ENCODE measurements at places on chromosomes 1 and 21. TPM values are rescaled to one million over a fixed set of nuclear protein-coding genes. Genes with fewer than 3 reads are reported as not detected.

GRCh38 chr1:235423214-235423652 lies 56.0 kb downstream of the TBCE start:
- no peak for DNase-seq

GRCh38 chr1:16068356-16069270 lies 4.8 kb downstream of the FAM131C start:
- peak; percentile 65 for DNase-seq

DNA sequence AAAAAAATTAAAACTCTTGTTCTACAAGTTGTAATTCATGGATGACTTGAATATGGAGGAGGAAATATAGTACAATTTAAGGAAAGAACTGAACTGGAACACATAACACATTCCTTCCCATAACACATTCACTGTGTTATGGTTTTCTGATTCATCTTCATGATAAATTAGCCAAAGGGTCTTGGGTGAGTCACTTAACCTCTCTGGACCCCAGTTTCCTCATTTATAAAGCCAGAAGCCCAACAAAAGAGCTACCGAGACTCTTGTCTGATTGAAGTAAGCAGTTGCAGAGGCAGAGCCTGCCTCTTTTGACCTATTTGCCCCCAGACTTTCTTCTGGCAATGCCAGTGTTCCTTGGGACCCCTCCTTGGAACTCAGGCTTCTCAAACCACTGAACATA lies 161.9 kb upstream of the KCTD3 start:
- DNase-seq = no peak

The PLA2G2D gene
- not detected for total RNA-seq

The C1QB gene
- total RNA-seq = 96.2 TPM
